ENCODE measurements at places on chromosomes 5 and 9.

- DNase-seq = peak; percentile 49
Measured at GRCh38 chr5:91469517-91470165, 86.5 kb upstream of the ARRDC3 start.

- no peak for DNase-seq
Measured at GRCh38 chr5:35736280-35736679, 118.6 kb downstream of the SPEF2 start.

- no peak for DNase-seq
Measured at GRCh38 chr9:134284273-134284672, 42.0 kb upstream of the RXRA start.

GRCh38 chr9:129148463-129149204 is 29.4 kb downstream of the IER5L start:
- DNase-seq = no peak

- DNase-seq = no peak
Measured at GRCh38 chr9:35225677-35226076, 63.9 kb downstream of the UNC13B start.

- no peak for DNase-seq
Measured at GRCh38 chr5:119280380-119280779, 75.4 kb upstream of the TNFAIP8 start.

DNA sequence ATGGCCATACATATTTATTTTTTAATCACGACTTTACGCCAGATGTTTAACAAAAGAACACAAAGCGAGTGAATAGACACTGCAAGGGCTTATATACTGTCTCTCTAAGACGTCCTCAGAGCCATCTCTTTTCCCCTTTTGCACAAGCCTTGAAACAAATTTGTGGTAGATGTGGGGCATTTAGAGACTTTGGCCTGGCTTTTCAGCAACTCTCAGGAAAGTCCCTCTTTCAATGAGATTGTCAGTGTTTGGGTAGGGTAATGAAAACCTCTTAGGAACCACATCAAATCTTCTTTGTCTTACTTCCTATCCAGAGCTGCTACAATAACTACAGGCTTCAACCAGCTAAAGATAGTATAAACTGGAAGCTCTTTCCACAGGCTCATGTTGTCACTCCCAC is 380.0 kb downstream of the ANXA1 start:
- DNase-seq = no peak

GRCh38 chr9:35948451-35948850 is 9.5 kb downstream of the OR2S2 start:
- no peak for DNase-seq

GRCh38 chr9:134066526-134066912 is 1.3 kb downstream of the BRD3 start:
- DNase-seq = peak; percentile 12

Data from Ammon's horn (tissue), 1 donor.